Vagina (tissue), 2 donors: ENCODE measurements at places on chromosomes 7 and 10.

DNA sequence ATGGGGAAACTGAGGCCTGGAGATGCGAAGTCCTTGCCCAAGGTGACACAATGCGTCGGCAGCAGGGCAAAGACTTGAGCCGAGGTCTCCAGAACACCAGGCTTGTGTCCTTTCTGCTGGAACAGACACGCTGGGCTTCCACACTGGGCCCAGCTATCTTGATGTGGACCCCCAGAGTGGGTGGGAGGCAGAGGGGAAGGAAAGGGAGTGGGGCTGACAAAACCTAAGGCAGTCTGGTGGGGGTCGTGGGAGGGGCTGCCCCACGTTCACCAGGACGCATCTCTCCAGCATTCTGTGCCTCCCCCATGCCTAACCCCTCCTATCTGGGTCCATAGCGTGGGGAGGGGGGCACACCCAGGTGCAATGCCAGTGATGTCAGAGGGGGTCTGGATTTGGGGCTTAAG is 38.1 kb downstream of the PPIF start:
- peak; percentile 80 for DNase-seq

GRCh38 chr7:50379082-50379481 is 71.1 kb downstream of the FIGNL1 start:
- no peak for DNase-seq

DNA sequence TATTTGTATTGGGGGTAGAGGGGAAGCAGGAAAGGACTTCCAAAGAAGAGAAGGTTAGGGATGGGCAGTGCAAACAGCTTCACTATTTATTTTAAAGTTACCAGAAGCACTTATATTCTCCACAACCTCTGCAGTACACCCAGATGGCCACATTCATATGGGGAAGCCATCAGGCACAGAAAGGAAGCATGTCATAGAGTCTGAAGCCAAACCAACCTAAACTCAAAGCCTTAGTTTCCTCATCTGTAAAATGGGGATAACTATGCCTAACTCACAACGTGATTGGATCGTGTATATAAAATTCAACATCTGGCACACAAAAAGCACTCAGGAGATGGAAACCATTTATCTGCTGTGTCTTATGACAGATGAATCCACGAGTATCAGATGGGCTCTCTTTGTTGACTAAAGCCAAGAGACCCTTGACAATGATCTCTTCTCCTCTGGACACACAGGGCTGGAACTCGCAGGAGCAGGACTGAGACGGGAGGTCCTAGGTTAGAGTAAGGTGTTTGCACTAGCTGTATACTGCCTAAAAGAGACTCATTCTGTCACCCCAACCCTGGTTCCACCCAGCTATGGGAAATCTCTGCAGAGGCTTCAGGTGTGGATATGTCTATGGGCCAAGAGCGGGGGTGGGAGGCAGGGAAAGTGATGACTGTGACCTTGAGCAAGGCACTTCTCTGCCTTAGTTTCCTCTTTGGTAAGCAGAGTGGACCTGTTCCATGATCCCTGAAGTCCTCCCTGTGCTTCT is 1.8 kb downstream of the KIAA1549 start:
- DNase-seq, result no peak

- DNase-seq, result no peak
Measured at GRCh38 chr10:120186506-120186905, 270.5 kb upstream of the PLPP4 start.

DNA sequence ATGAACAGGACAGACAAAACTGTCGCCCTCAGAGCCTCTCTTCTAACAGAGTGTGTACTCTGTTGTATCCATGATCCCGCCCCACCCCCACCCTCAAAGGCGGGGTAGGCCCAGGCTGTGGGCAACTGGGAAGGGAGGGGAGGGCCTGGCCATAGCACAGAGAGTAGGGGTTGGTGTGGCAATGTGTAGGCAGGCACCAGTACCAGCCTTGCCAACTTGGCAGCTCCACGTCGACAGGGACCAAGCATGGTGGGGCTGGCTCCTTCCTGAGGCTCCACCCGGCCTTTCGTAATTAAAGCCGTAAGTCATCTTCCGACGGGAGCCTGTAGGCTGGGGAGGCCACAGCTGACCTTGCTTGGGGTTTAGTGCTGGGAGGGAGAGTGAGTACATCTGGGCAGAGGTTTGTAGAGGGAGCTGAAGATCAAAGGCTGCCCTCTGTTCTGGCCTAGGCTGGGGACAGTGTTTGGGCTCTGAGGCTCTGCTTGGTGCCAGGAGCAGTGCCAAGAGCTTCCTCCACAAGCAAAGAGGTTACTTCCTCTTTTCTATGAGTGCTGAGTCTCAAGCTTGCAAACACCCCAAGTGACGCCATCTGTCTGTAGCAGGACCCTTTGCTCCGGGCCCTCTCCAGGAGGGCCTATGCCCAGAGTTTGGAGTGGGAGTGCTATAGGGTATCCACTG is 121.6 kb downstream of the C10orf105 start:
- DNase-seq, result no peak

DNA sequence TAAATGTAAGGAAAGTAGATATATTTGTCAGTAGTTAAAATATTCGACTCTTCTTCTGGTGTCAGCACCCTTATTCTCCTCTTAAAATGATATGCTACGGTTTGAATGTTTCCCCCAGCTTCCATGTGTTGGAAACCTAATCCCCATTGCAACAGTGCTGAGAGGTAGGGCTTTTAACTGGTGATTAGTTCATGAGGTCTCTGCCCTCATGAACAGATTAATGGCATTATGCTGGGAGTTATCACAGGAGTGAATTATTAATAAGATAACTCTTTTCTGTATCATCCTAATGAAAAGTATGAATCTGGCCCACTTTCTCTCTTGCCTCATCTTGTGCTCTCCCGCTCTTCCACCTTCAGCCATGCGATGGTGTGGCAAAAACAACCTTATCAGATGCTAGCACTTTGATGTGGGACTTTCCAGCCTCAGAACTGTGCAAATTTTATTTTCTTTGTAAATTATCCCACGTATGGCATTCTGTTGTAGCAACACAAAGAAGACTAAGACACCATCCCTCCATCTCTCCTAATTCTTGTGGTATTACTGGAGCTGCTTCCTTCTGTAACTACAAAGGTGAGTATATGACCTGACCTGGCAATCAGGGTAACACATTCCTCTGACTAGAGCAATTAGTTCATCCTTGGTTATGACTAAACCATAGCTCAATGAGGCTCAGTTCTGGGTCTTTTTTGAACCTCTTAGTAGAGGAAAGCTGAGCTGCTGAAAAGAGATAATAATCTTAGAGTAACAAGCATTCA is 171.1 kb upstream of the TMEM196 start:
- DNase-seq, result no peak

DNA sequence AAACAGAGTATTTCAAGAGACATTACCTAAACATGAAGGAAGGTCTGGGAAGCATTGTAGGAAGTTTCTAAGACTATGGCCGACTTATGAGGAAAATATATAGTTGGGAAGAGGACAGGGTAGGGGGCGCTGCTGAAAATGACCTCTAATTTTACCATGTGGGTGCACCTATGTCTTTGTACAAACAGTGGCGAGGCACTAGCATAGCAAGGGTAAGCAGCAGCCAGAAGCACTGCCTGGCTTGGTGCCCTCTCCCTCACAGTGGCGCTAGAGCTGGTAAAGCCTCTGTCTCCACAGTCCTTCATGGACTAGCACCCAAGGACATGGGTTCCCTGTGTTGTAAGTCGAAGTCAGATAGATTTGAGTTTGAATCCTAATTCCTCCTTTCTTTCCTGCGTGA is 461.2 kb downstream of the INHBA start:
- no peak for DNase-seq

DNA sequence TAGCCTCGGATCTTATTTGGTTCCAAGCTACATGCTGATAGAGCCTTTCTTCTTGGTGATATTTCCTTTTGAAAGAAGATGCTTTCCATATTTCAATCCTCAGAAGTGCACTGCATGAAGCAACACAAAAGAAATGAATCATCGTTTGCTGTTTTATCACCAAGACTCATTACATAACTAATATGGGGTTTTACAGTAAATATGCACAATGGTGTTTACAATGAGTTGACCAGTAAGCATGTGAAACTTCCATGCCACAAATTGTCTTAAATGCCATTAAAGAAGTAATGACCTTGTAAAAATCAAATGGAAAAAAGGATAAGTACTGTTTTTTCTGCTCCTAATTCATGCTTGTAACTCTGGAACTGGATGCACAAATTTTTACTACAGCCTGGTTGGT is 1017.0 kb upstream of the GHITM start:
- no peak for DNase-seq

DNA sequence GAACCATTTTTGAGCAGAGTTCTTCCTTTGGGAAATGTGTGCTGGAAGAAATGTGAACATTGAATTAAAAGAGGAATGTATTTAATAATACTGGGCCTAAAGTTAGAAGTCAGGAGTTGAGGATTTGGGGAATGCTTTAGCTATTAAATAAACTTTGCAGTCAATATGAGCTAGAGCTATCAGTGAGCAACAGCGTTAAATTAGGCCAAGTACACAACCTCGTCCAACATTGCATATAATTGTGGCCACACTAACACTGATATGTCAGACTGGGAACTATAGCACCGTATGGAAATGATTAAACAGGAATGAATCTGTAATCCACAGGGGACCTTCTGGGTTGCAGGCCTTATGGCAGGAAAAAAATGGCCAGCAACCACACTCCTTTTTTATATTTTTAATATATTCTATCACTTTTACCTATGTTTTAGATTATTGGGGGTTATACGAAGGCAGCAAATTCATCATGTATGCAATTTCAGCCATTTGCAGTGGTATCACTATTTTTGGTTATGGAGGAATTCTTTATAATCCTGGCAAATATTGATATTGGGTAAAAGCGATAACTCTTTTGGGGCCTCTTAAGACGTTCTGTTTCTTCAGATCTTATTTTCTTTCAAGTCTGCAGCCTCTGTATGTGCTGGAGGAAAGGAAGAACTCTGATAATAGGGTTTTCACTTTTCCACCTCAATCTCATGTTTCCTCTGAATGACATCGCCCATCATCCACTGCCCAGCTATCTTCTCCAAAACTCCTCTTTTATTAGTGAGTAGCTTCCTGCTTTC is 236.3 kb upstream of the PLXDC2 start:
- no peak for DNase-seq
